ENCODE measurements at places on chromosomes 5 and 9.

- no peak for DNase-seq
Observed at GRCh38 chr9:120845255-120845654, 2.5 kb upstream of the PSMD5 start.

DNA sequence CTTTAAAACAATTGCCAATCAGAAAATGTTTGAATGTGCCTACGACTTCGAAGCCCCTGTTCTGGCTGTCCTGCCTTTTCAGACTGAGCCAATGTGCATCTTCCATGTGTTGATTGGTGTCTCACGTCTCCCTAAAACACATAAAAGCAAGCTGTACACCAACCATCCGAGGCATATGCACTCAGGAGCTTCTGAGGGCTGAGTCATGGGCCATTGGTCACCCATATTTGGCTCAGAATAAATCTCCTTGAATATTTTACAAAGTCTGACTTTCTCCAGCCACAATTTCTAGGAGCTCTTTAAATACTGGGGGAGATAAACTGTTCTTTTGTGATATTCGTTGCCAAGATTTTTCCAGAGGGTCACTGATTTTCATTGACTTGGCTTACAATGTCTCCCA, 53.9 kb downstream of the C9orf57 start:
- no peak for DNase-seq

DNA sequence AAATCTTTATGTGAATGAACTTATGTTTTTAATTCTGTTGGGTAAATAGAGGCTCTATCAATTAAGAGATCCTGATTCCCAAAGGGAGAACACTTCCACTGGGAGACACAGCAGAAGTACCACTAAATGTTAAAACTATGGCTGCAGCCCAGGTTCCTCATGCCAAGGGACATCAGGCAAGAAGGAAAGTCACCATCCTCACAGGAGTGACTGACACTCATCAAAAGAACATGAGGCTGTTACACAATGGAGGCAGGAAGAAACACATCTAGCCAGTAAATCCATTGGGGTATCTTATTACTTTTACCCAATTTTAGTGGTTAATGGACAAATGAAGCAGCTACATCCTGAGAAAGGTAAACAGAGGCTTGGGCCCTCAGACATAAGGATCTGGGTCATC, 94.4 kb downstream of the MAPKAP1 start:
- DNase-seq = no peak

- no peak for DNase-seq
Observed at GRCh38 chr5:51685419-51685818, 302.2 kb downstream of the ISL1 start.

- no peak for DNase-seq
Observed at GRCh38 chr9:89684912-89685636, 80.3 kb downstream of the GADD45G start.

- DNase-seq = no peak
Observed at GRCh38 chr5:26761446-26761845, 276.9 kb downstream of the CDH9 start.

DNA sequence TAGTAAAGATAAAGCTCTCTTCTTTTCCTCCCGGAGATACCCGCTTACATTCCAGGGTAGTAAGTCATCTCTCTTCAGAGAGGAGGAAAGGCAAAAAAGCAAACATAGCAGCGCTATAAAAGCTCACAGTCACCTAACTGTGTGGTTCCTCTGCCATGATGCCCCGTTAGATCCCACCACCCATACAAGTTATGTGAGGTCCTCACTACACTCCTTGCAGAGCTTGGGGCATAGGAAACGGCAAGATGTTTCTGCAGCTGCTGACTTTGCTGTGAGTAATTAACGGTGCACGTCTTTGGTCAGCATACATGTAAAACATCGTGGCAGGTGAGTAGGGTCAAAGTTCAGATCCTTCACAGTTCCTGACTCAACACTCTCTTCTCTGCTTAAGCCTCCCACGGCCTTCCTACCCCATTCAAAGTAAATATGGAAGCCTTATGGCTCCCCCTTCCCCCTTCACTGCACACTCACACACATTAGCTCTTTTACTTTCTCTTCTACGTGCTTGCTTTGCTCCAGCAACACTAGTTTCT, 218.9 kb downstream of the DIRAS2 start:
- DNase-seq = no peak

DNA sequence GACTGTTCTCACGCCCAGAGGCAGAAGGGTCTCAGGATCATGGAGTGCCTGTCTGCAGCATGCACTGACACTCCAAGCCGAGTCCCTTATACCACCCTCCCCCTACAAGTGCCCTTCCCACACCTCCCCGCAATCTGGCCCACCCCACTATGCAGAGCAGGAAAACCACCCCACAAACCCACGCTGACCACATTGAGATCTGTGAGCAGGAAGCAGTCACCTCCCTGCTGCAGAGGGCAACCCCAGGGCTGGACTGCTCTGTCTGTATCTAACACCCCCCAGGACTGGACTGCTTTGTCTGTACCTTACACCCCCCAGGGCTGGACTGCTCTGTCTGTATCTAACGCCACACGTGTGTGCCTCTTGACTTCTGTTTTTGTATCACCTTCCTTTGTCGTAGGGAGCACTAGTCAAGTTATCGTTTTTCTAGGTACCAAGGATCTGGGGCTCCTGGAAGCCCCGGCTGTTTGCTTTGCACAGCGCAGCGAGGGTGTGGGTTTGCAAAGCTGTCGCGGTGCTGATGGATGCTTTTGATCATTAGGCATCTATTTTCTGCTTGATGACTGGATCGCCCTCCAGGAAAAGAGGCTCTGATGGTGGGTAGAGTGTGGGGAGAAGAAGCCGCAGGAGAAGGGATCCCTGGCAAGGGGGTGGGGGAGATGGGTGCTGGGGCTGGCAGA, 21.5 kb downstream of the OLFM1 start:
- DNase-seq = no peak

GRCh38 chr5:123929055-123929474, 417.1 kb downstream of the CSNK1G3 start:
- no peak for DNase-seq

DNA sequence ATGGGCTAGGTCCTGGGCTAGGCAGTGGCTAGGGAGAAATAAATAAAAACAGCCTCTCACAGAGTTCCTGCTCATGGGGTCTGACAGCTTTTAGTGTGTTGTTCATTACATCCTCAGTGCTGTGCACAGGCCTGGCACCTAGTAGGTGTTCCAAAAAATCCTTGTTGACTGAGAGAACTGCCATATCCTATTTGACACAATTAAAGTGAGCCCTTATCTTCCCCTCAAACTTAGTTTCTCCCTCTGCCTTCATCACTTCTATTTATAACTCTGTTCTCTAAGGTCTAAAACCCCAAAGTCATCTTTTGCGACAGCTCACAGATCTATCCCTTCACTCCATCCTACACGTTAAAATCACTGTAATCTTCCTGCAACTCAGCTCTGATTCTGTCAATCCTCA, 549.1 kb upstream of the DAP start:
- DNase-seq = no peak

DNA sequence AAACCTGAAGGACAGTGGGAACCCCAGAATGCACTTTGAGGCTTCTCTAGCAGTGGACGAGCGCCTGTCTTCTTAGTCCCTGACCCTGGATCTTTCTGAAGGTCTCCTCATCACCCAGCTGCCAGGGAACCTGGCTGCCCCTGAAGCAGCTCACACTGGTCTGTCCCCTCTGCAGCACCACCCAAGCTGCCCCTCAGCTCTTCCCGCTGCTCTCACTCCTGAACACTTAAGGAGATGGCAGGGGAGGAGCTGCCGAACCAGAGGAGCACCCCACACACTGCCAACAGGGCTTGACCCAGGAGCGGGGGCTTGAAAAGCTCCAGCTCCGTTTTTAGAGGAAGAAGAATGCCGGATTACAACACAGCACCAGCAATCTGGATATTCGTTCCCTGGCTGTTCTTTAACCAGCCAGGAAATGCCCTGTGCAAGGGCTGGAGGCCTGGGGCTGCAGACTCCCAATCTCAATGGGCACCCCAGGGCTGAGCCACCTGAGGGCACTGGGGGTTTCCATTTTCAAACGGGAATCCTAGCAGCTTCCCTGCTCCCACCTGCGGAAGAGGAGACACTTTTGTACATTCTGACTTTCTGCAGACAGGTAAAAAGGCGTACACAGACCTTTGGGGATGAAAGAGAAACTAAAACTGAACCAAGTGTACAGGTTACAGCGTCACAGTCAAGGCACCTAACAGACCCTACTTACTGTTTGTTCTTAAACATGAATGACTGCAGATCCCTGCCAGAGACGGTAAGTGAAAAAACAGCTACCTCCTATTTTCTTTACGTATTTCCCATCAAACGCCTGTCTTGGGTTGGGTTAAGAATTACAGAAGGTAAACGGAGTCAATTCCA, 36.3 kb downstream of the GOLM1 start:
- DNase-seq = no peak

DNA sequence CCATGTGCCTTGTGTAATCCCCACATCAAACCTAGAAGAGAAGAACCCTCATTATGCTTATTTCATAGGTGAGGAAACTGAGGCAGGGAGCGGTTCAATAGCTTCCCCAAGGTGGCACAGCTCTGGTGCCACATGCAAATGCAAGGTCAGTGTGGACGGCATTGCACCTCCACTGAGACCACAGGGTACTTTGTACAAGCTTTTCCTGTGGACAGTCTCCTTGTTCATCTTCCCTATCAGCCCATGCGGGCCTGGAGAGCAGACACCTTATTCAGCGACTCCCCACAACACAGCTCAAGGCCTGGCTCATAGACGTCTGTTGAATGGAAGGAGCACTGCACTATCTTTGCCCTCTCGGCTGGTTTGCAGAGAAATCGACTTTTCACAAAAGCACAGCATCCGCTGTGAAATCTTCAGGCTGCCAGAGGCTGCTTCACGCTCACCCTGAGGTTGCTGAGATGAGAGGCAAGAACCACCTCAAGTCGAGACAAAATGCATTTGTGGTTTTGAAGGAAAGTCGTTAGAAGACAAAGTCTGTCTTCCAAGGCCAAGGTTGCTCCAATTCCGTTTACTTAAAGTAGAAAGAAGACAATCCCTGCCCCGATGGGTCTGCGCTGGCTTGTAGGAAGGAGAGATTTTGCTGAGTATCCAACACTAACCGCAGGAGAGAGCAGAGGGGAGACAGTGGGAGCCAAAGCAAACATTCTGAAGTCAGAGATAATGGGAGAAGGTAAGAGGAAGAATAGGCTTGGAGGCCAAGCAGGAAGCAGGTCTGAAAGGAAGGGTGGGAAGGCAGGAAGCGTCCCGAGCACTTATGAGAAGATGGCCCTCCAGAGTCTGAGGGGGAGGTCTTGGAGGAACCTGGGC, 34.2 kb upstream of the STRBP start:
- DNase-seq = no peak

Data from stimulated activated CD4-positive, alpha-beta T cell treated with anti-CD3 and anti-CD28 coated beads, Interleukin-1b, Interleukin-23, amount 100 ng/mL, for 1 hour (primary cell).